NCI-H1436 treated with DMSO at 0.1 percent for 48 hours (cell line): ENCODE measurements at places on chromosomes 4 and X.

GRCh38 chr4:54497947-54498346 lies 159.8 kb upstream of the KIT start:
- DNase-seq: no peak

DNA sequence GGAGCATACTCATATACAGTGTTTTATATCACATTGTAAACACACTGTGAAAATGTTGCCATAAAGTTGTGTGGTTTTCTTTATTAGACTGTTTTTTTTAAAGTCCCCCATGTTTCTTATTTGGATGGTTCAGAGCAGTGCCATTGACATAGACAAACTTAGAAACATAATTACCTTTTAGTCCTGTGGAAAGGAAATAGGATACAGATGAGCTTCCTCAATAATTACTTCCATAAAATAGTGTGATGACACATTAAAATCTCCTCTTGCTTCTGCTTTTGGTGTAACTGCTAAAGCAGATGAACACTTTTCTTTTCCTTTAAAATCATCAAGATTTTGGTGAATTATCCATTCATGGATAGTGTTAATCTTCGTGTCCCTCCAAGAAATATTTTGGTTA lies 52.9 kb upstream of the LIMCH1 start:
- DNase-seq: no peak

DNA sequence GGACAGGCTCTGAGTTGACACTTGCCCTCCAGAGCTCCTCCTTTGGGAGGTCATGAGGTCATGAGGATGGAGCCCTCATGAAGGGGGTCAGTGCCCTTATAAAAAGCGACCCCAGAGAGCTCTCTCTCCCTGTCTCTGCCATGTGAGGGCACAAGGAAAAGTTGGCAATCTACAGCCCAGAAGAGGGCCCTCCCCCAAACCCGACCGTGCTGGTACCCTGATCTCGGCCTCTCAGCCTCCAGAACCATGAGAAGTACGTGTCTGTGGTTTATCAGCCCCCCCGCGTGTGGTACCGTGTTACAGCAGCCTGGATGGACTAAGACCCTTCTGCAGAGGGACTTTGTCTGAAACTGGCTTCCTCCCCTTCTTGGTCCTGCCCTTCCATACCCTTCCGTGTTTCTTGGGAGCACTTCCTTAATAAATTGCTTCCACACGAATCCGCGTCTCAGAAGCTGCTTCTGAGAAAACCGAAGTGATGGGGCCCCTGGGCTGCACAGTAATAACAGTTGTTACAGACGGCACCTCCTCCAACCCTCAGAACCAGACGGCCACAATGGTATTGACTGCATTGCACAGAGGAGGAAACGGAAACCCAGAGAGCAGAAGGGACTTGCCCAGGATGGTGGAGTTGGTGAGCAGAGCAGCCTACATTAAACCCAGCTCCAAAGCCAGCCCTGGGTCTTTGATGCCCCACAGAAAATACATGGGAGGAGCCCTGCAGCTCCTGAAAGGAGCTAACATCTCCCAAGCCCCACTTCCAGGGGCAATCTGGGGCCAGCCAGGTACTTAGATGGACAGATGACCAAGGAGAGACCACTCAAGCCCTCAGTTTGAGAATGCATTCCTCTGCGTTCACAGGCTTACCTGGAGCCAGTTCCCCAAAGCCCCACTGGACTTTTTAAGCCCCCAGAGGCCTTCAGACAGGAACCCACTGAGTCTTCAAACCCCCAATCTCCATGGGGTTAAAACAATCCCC lies 242.7 kb downstream of the BCOR start:
- DNase-seq: no peak

DNA sequence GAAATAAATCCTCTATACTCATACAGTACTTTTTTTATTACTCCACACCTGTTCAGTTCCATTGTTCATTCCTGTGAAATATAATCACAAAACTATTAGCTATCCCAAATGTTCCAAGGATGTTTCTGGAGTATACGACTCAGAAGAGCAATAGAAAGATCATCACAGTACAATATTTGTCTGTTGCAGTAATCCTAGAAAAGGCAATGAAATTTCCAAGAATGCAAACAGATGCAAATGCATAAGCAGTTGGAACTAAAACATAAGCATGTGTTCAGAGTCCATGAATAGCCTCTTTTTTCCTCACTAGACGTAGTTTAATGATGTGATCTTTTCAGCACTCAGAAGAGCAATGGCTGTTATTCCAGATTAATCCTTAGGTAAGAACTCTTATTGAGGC lies 55.2 kb downstream of the RTL3 start:
- no peak for DNase-seq

- DNase-seq: no peak
Measured at GRCh38 chr4:7361280-7361895, 73.3 kb downstream of the PSAPL1 start.

GRCh38 chr4:173181848-173182247 lies 13.2 kb downstream of the GALNT7 start:
- peak; percentile 8 for DNase-seq

- no peak for DNase-seq
Measured at GRCh38 chrX:19747652-19748610, 139.5 kb downstream of the SH3KBP1 start.

- peak; percentile 28 for DNase-seq
Measured at GRCh38 chr4:139301821-139302611, at the start of gene NDUFC1. Gene NDUFC1, minus strand, starts transcription at chr4:139302477. Its CDS starts 6,679 bp downstream, at chr4:139295798.

DNA sequence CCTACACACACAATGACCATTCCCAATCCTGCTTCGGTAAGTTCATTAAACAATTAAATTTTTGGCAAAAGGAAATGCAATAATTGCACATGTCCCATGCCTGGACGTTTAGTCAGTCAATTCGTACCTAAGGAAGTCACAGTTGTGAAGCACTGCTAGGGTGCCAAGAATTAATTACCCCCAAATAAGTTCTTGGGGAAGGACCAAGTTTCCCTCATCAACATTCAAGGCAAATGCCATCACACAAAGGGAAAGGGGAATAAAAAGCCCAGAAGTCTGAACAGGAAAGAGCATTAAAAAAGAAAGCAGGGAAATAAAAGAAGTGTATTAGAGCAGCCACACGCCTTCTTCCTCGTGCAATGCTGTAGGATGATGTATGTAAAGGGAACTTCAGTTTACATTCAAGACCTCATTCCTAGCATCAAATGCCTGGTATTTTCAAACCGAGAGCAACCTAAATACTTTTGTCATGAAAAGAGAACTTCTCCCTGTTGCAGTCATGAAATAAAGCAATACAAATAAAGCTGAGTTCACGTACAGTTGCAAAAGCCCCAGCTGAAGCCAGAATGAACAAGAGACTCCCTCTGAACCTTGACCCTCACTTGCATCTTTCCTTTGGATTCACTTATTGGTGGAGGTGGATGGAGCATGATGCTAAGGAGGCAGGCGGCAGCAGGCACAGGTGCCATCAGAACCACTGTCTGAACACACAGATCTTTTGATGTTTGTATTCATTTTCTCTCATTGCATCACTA lies 124.0 kb upstream of the PPARGC1A start:
- DNase-seq: no peak

GRCh38 chr4:7032596-7032995 lies 10.6 kb upstream of the TADA2B start:
- DNase-seq: no peak

- DNase-seq: no peak
Measured at GRCh38 chr4:82493721-82494425, 63.5 kb downstream of the ENOPH1 start.

- no peak for DNase-seq
Measured at GRCh38 chr4:16596267-16596666, 302.2 kb downstream of the LDB2 start.

GRCh38 chr4:7964890-7965662 lies 25.4 kb upstream of the AFAP1 start:
- no peak for DNase-seq

GRCh38 chr4:145851511-145852201 lies 87.0 kb downstream of the ZNF827 start:
- DNase-seq: no peak

- DNase-seq: no peak
Measured at GRCh38 chr4:101649790-101650515, 140.6 kb upstream of the BANK1 start.

GRCh38 chrX:13487731-13488505 lies 81.5 kb upstream of the EGFL6 start:
- DNase-seq: no peak

GRCh38 chr4:169826634-169827187 lies 69.0 kb upstream of the HPF1 start:
- no peak for DNase-seq

DNA sequence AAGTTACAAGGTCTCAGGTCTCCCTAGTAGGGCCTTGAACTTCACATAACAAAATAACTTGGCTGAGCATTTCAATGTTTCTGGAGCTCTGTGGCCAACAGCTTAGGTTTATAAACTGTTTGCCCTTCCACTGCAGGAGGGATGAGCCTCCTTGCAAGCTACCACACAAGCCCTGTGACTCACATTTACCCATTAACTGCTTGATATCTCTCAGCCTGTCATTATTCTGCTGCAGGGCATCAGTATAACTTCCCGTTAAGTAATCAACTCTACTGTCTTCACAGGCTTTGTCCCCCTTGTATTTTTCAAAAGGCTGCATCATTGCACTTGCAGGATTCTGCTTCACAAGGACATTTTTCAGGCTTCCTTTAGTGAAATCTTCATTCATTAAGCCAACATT lies 151.7 kb upstream of the CXCL13 start:
- no peak for DNase-seq
